Progenitor cell of endocrine pancreas (in vitro differentiated cells): ENCODE measurements at places on chromosomes 11 and 22.

- peaks cover 7% of the 10 kb centered on the region for H3K27me3 ChIP-seq
- H3K27ac ChIP-seq, result no peak overlapping the region
- no peaks in the 10 kb centered on the region for H3K4me1 ChIP-seq
- H3K36me3 ChIP-seq, result no peaks in the 10 kb centered on the region
- DNase-seq, result no peak
These were observed 15.7 kb downstream of the SLN start for GRCh38 chr11:107696140-107696539.

- H3K4me1 ChIP-seq, result no peaks in the 10 kb centered on the region
- no peak overlapping the region for H3K4me3 ChIP-seq
- no peak for DNase-seq
- H3K27me3 ChIP-seq, result peaks cover 12% of the 10 kb centered on the region
- H3K27ac ChIP-seq, result no peak overlapping the region
These were observed 65.7 kb upstream of the KCNQ1OT1 start for GRCh38 chr11:2765491-2765890.

DNA sequence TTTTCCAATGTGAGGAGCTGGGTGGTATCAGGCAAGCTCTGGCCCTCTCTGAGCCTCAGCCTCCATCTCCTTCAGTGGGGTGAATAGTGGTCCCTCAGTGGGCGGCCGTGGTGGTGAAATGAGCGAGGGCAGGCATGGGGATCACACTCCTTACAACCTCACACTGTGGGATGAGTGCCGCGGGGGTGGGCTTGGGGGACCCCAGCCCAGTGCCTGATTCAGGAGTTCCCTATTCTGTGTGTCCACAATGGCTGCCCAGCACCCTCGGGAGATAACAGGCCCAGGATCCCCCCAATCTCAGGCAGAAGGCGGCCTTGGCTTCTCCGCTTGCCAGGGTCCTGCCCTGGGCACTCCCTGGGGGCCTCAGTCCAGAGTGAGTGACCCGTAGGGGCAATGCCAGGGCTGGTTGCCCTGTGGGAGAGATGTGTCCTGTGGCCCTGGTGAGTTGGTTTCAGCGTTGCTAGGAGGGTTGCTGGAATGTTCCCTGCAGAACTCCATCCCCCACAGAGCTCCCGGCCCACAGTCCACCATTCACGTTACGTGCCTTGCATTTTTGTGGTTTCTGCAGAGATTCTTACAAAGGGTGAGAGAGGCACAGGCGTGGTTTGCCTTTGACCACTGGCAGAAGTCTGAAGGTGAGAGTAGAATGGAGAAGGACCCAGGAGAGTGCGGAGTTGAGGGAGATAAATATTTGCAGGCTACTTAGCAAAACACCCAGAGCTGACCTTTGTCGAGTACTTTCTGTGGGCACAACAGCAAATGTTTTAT is 2.9 kb downstream of the ALDH3B1 start:
- DNase-seq, result no peak
- no peak overlapping the region for H3K4me3 ChIP-seq
- peaks cover 18% of the 10 kb centered on the region for H3K4me1 ChIP-seq

GRCh38 chr22:30235687-30236170 is 10.8 kb downstream of the LIF start:
- no peaks in the 10 kb centered on the region for H3K36me3 ChIP-seq
- DNase-seq, result no peak
- H3K27ac ChIP-seq, result no peak overlapping the region

- H3K4me1 ChIP-seq, result no peaks in the 10 kb centered on the region
- DNase-seq, result no peak
- H3K27me3 ChIP-seq, result no peaks in the 10 kb centered on the region
- peaks cover 10% of the 10 kb centered on the region for H3K36me3 ChIP-seq
- H3K27ac ChIP-seq, result no peak overlapping the region
These were observed 35.6 kb downstream of the AMPD3 start for GRCh38 chr11:10490398-10491241.

- H3K36me3 ChIP-seq, result peaks cover 1% of the 10 kb centered on the region
- no peaks in the 10 kb centered on the region for H3K4me1 ChIP-seq
- H3K27ac ChIP-seq, result no peak overlapping the region
- no peak overlapping the region for H3K4me3 ChIP-seq
- H3K27me3 ChIP-seq, result no peaks in the 10 kb centered on the region
These were observed 150.2 kb downstream of the SPON1 start for GRCh38 chr11:14112721-14113120.

DNA sequence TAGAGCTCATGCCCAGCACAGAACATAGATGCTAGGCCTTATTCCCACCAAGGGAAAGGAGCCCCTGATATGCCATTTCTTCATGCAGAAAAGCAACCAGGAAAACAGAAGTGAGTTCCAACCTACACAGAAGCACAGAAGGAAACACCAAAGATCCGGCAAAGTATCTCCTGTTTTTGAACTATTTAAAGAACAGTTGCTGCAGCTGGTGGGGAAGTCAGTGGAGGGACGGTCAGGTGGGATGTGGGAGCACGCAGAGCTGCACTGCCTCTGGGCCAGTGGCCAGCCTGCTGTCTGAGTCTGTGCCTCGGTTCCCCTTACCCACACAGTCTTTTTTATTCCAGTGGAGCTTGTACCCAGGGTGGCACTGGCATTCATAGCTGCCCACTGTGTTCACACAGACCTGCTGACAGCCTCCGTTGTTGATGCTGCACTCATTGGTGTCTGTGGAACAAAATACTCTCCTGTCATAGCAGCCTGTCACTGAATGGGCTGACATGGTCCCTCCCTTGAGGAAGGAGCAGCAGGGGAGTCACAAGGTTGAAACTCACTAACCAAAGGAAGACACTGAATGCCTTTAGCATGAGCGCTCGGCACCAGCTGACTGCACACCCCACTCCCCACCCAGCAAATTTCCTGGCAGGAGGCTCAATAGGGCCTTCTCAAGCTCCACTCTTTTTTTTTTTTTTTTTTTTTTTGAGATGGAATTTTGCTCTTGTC is 37.9 kb downstream of the SCUBE2 start:
- H3K36me3 ChIP-seq, result no peaks in the 10 kb centered on the region
- peaks cover 18% of the 10 kb centered on the region for H3K27me3 ChIP-seq
- H3K4me3 ChIP-seq, result no peak overlapping the region
- DNase-seq, result no peak

DNA sequence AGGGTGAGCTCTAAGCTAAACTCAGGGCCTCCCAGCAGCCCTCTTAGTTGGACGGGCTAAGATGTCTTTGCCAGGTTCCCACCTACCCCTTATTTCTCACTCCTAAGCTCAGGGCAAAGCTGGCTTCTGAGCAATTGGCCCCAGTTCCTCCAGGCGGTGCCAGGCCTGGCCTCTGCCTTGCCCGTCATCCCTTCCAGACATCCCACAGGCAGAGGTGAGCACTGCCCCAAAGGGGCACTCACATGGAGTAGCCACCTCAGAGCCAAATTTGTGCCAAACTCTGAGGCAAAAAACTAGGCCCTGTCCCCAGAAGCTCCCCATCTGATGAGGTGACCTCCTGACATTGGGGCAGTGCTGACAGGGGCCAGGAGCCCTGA is 9.7 kb downstream of the RHOD start:
- H3K27me3 ChIP-seq, result no peaks in the 10 kb centered on the region
- no peak for DNase-seq
- no peaks in the 10 kb centered on the region for H3K4me1 ChIP-seq
- H3K4me3 ChIP-seq, result no peak overlapping the region

DNA sequence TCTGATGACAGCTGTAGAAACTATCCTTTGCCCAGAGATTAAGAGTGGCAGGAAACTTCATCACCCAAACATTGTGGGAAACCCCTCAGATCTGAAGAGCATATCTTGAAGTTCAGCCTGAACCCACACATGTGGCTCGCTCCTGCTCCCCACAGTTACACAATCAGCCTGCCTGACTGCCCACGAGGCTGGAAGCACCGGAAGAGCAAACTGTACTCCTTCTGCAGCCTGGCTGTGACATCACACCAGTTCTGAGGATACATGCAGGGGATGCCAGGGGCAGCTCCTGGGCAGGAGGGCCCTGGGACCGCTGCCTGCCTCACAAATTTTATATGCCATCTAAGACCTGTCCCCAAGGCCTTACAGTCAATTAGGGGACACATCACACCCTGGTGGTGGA is 444.4 kb downstream of the BUD13 start:
- H3K36me3 ChIP-seq, result no peaks in the 10 kb centered on the region
- no peak for DNase-seq
- no peak overlapping the region for H3K27ac ChIP-seq
- no peak overlapping the region for H3K4me3 ChIP-seq
- H3K4me1 ChIP-seq, result no peaks in the 10 kb centered on the region
